ENCODE measurements at places on chromosomes 13 and 19. TPM values are rescaled to one million over a fixed set of nuclear protein-coding genes. Genes with fewer than 3 reads are reported as not detected.

- no peak for DNase-seq
Measured at GRCh38 chr13:59780058-59780457, 383.7 kb downstream of the DIAPH3 start.

The ASPDH gene
- total RNA-seq = not detected

DNA sequence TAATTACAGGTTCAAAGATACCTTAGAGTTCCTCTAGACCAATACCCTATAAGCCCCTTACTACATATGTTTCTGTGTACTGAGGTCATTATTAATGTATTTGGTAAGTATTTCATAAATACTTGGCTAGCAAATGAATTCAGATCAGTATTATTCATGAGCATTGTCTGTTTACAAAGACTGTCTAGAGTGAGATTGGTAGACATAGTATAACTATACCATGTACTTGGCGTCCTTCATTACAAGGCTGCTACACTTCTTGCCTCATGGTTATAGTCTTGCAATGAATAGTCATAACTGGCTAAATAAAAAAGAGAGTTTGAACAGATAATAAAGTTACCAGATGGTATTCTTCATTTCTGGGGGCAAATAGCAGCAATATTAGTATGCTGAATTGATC lies 12.1 kb downstream of the SETDB2 start:
- no peak for DNase-seq

The ACTMAP gene
- 15.8 TPM for total RNA-seq

The C19orf33 gene
- total RNA-seq = not detected

DNA sequence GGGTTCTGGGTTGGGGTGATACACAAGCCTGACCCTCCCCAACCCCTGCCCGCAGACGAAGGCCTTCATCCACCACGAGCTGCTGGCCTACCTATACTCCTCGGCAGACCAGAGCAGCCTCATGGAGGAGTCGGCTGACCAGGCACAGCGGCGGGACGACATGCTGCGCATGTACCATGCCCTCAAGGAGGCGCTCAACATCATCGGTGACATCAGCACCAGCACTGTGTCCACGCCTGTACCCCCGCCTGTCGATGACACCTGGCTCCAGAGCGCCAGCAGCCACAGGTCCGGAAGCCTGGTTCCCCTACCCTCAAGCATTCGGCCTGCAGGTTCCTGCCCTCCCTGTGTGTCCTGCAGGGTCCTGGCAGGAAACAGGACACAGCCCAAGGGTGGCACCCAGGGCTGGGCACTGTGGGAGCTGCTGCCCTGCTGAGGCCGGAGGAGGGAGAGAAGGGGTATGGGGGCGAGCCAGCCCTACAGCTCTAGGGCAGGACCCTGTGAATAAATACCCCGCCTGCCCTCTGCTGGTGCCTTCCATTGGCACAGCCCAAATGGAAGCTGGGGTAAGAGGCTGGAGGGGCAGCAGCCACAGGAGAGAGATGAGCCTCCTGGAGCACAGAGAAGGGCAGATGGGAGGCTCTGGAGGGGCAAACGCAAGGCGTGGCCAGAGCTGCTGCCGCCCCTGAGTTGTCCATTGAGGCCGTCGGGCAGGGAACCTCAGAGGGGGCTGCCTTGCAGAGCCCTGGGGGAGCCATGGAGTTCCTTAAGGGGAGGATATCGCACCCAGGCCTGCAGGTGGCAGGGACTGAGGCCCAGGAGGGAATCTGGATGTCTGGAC lies 6.8 kb downstream of the TMED1 start:
- no peak for DNase-seq

DNA sequence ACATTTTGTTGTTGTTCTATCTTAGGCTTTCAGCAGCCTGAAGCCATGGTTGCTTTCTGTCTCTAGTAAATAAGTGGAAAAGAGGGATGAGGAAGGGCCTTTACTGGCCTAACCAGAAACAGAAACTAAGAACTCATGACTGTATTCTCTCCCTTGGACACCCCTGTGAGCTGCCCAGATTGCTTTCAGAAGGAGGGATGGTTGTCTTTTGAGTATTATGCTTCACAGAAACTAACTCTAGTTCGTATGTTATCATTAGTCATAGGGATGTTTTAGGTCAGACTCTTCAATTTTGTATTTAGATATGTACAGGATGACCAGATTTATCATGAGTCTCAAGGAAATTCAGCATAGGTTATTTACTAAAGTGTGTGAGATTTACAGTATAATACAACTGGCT lies 17.5 kb downstream of the BORA start:
- DNase-seq = no peak

DNA sequence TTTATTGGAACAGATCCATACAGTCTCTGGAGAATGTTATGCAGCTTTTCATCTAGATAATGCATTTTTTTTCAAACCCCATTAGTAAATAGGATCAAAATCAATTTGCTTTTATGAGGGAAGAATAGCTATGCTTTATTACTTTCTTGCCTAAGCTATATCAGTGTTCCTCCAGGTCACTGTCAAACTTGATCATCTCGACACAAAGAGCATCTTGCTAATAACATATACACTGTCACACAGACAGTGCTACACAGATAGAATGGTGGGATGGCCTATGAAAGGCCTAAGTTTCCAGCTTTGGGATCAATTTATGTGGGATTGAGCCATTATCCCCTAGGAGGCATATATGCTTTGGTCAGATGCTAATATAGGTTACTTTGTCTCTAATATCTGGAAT lies 862.9 kb upstream of the SPRY2 start:
- DNase-seq = no peak

The LAIR1 gene
- total RNA-seq = 5.7 TPM

The USF2 gene
- total RNA-seq = 117 TPM

GRCh38 chr13:66751691-66752090 lies 478.4 kb downstream of the PCDH9 start:
- no peak for DNase-seq

DNA sequence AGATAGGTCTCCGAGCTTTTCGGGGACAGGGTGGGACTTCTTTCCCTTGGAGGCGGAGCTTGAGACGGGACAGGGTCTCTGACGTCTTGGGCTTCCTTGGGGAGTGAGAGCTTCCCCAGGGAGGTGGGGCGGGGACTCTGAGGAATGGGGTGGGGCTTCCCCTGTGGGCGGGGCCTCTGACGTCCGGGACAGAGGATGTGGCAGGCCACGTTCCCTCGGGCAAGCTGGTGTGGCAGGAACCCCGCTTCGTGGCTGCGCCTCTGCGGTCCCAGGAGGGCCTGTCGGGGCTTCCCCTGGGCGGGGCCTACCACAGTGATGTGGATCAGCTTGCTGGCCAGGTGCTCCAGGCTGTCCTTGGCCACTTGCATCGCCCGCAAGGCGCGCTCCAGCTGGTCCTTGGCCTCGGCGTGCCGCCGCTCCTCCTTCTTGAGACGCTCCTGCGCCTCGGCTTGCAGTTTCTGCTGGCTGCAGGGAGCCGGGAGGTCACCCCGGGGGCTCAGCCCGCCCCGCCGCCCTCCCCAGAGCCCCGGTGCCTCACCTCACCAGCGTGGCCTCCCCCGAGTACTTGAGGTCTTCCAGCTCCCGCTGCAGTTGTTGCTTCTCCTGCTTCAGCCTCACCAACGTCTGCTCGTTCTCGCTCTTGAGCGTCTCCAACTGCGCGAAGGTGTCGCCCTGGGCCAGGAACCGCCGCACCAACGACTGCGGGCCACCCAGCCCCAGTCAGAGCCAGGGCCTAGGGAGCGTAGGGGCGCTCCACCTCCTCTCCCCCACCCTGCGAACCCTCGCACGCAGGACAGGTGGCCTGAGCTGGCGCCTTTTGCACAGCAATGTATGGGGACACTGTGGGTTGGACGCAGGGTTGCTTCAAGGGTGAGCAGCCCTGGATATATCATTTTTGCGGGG lies 3.3 kb upstream of the RGL3 start:
- peak; percentile 87 for DNase-seq

The ZNF324 gene
- total RNA-seq = 8.3 TPM

The DGKH gene
- total RNA-seq = 8.9 TPM

The OVOL3 gene
- total RNA-seq = not detected

GRCh38 chr19:22326219-22326618 lies 40.0 kb downstream of the ZNF729 start:
- no peak for DNase-seq

All from activated CD4-positive, alpha-beta memory T cell treated with anti-CD3 and anti-CD28 coated beads for 36 hours (primary cell).